Fibroblast of the aortic adventitia (primary cell): ENCODE measurements at places on chromosomes 12 and 14.

GRCh38 chr12:2011643-2012607 lies 7.7 kb upstream of the DCP1B start:
- DNase-seq: no peak

GRCh38 chr12:115801871-115802270 lies 475.6 kb downstream of the MED13L start:
- DNase-seq: no peak

DNA sequence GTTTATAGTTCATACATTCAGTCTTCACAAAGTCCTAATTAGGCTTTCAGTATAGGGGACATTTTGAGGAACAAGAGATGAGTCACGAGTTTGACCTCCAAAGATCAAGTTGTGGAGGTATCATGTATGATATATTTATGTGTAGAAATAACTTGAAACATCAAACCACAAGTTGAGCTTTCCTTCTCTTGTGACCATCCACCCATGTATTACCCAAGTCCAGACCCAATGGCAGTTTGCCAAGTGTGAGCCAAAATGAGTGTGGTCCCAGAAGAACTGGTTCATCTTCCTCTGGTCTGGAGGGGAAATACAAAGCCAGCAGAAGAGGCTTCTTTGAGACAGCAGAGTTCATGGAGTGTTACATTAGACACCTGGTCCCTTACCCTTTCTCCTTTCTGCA lies 104.9 kb downstream of the ATP23 start:
- no peak for DNase-seq

DNA sequence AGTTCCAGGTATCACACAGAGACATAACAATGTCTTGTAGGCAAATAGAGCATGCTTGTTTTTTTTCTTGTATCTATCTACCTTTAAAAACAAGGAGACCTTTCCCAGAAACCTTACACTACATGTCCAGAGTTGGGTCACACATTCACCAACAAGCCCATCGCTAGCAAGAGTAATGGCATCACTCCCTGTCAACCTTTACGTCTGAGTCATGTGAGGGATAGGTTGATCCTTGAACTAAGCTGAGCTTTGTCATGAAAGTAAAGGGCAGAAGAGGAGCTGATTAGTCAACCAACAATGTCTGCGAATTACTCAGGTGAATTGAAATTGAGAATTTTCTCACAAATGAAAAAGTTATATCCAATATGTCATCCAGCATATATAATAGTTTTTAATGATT lies 219.4 kb downstream of the CNTN1 start:
- no peak for DNase-seq

DNA sequence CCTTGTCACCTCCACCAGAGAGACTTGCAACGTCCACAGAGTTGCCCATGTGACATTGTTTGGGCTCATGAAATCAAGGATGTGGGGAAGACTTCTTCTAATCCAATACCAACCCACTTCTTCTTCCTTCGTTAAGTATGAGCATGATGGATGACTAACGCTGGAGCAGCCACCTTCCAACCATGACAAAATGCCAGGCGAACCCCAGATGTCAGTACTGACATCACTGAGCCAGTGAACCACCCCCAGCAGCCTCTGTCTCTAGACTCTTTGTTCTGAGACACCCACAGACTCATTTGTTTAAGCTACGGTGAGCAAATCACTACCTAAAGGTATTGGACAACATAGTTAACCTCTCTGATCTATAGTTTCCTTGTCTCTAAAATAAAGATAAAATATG lies 123.7 kb downstream of the GRIN2B start:
- DNase-seq: no peak
